ENCODE measurements at places on chromosomes 7 and 10. TPM values are rescaled to one million over a fixed set of nuclear protein-coding genes. Genes with fewer than 3 reads are reported as not detected.

Gene ARL4A
- 34.6 TPM for total RNA-seq

Gene AKR1C3
- total RNA-seq = 0.43 TPM

Gene CFAP70
- total RNA-seq = 1.3 TPM

Gene H2BK1
- total RNA-seq = not detected

DNA sequence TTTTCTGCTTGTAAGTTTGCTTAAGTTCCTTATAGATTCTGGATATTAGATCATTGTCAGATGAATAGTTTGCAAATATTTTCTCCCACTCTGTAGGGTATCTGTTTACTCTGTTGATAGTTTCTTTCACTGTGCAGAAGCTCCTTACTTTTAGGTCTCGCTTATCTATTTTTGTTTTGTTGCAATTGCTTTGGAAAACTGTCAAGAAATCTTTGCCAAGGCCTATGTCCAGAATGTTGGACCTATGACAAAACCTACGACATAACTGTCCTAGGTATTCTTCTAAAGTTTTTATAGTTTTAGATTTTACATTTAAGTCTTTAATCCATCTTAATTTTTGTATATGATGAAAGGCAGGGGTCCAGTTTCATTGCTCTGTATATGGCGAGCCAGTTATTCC is 27.4 kb downstream of the COA1 start:
- DNase-seq = no peak

- no peak for DNase-seq
Measured at GRCh38 chr7:135159359-135160085, 11.0 kb downstream of the CYREN start.

GRCh38 chr7:135147341-135147898 is 452 bp upstream of the TMEM140 start:
- no peak for DNase-seq

All from astrocyte (in vitro differentiated cells and primary cell).